HFF-Myc (cell line): ENCODE measurements at places on chromosomes 11 and 22.

GRCh38 chr11:102256251-102256650, 61.0 kb upstream of the BIRC3 start:
- peak; percentile 54 for DNase-seq

DNA sequence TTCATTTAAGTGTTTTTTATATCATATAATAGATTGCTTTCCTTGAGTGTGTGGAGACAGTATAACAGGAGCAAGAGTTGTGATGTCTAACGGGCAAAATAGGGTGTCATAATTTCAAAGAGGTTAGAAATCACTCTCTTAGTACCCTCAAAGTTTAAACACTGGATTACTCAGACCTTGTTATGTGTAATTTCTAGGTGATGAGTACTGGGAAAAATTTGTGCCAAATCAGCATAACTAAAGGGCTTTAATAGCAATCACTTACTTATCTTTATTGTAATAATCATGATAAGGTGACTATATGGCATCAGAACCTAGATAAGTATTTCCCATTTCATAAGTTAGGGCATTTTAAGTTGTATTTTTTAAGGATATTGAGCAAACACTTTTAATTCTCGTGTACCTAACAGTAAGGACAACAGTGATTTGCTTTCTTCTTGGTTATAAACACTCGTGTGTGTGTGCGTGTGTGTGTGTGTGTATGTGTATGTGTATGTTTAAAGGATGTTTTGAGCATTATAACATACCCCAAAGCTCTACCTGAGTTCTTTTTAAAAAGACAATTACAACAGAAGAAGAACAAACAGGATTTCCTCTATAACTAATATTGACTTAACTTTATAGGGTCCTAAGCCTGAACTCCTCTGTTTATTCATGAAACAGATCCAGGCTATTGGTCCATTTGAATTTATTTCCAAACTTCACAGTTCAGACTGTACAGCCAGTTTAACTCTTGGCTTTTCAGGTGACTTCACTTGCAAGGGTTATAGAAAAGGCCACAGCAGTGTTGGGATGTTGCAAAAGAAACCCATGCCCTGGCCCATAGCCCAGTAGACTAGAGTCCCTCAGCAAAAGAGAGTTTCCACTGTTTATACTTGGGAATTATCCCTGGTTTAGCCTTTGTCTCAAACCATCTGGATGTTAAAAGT, 23.7 kb upstream of the PDE3B start:
- no peak for DNase-seq

DNA sequence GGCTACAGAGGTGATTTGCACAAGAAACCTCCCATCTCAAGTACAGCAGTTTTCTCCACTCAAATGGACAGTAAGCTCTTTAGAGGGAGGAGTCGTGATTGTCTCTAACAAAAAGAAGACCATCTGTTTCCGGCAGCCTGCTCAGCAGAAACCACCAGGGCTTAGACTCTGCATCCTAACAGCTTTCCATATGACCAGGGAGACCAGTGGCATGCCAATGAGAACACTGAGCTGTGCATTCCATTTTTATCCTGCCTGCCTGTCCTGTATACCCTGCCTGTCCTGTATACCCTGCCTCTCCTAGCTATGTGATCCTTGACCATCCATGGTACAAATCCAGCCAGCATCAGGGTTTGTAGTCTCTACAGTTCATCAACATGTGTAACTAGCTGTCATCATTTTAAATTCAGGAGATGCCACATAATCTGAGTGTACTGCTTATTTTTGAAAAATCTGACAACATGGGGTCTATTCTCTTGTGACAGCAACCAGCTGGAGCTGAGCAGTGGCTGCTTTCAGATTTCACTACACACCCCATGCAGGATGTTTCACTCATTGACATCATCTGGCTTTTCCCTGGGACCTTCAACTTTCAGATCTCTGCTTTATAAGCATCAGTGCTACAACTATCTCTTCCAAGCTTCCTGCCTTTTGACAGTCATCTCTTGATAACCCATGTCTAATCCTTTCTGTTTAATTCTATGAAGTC, 50.5 kb upstream of the POU2AF2 start:
- no peak for DNase-seq

DNA sequence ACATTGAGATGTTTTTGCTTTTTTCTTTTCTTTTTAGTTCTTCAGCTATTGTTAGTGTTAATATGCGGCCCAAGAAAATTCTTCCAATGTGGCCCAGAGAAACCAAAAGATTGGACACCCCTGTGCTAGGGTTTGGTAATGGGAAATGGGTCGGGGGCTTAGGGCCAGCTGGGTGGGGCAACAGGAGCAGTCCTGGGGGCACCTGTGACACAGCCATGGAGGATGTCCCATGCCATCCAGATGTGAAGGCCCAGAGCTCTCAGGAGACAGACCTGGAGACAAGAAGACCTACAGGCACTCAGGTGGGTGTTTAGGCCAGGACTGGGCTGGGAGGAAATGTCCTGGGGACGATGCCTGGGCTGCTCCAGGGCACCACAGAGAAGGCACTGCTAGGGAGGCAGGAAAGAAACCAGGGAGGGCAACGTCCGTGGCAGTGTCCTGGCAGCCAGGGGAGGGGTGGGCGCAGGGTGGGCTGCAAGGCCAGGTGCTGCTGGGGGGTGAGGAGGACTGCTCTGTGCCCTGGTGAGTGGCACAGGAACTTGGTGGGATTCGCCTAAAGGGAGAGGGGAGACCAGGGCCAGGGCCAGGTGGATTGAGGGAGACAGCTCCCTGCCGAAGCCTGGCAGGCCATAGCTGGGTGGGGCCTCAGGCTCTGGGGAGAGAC, 21.4 kb downstream of the RELT start:
- DNase-seq, result no peak

DNA sequence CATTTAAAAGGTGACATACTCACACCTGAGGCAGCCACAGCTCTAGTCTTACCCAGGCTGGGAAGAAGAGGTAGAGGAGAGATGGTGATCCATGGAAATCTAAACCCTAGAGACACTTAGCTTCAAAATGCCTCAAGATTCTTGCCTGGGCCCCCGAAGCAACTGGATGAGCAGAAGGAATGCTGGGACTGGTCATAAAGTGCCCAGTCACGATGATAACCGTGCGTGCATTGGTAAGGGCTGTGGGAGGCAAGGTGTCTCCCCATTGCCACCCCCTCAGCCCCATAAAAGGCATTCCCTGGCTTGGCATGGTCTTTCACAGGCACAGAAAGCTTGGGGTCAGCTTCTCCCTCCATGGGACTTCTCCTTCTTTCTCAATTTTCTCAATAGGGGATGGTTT, 144.5 kb downstream of the DSCAML1 start:
- no peak for DNase-seq

DNA sequence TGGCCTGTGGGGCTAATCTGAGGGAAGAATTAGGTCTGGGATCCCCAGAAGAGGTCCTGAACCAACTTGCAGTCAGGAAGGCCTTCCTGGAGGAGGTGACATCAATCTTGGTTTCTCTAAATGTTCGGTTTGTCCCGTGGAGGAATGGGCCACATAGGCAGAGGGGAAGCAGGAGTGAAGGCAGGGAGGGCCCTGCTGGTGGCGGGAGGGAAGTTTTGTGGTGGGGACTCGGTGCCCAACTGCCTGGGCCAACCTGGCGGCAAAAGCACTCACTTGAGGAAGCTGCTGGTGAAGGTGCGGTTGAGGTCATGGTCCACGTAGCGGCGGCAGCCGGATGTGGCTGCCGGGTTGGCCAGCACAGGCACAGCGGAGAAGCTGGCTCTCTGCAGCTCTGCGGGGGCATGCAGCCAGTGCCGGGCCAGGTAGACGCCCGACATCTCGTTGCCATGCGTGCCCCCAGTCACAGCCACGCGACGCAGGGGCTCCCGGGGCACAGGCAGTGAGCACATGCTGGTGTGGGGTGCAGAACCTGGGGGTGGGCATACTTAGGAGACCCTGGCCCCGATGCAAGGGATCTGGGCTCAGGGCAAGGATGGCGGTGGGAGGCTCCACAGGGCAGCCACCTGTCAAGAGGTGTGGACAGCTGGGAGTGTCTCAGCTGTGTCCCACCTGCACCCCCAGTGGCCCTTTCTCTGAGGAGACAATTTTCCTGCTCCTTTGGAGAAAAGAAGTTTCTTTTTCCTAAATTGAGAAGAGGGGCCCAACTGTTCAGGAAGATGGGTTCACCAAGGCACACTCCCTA, 3.8 kb downstream of the ACY3 start:
- DNase-seq, result no peak

GRCh38 chr11:94926698-94927237, 46.6 kb downstream of the CWC15 start:
- DNase-seq, result peak; percentile 92

DNA sequence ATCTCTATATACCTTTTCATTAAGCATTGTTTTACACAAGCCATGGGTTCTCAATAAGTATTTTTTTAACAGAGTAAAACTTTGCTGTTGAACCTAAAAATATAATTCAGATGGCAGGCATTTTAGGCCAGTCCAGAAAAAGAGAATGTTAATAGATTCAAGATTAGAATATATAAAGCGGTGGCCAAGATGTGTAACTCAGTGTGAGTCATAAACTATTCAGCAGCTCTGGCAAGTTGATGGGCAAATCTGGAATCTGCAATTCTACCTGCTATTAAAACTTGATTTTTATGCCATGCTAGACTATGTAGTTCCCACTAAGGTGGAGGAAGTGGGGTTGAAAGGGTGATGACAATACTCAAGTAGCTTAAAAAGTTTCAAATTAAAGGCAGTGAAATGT, 45.4 kb downstream of the CASP12 start:
- peak; percentile 15 for DNase-seq

GRCh38 chr11:76228071-76228874, 22.0 kb upstream of the WNT11 start:
- no peak for DNase-seq

- no peak for DNase-seq
Observed at GRCh38 chr11:33383075-33383919, 126.1 kb downstream of the HIPK3 start.

- DNase-seq, result peak; percentile 43
Observed at GRCh38 chr22:41857155-41857859, 24.4 kb downstream of the SREBF2 start.
